Stimulated activated CD8-positive, alpha-beta memory T cell treated with anti-CD3 and anti-CD28 coated beads, Interleukin-2, amount 100 ng/mL, for 1 hour (primary cell): ENCODE measurements at places on chromosomes 3 and 15.

GRCh38 chr15:40053831-40054604 lies 15.0 kb upstream of the SRP14 start:
- no peak for DNase-seq

DNA sequence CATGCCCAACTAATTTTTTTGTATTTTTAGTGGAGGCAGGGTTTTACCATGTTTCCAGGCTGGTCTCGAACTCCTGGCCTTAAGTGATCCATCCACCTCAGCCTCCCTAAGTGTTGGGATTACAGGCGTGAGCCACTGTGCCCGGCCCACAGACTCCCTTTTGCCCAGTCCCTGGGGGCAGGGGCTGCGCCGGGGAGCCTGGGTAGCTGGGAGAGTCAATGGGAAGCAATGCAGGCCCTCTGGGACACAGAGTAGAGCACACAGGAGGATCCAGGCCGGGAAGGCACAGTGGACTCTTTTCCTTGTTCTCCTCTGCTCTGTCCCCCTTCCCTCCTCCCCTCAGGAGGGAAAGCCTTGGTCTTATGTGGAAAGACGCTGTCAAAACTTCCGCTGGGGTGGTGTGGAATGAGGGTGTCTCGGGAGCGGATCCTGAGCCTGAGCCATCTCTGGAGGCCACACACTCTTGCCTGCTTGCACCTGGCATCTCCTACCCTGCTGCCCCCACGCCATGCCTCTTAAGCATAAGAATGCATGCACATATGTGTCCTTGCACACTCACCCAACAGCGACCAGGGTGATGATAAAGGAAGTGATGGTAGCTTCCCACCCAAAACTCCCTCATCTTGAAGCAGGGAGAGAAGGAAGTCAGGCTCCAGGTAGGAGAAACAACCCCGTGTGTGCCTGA lies 11.9 kb upstream of the PRKCD start:
- no peak for DNase-seq

DNA sequence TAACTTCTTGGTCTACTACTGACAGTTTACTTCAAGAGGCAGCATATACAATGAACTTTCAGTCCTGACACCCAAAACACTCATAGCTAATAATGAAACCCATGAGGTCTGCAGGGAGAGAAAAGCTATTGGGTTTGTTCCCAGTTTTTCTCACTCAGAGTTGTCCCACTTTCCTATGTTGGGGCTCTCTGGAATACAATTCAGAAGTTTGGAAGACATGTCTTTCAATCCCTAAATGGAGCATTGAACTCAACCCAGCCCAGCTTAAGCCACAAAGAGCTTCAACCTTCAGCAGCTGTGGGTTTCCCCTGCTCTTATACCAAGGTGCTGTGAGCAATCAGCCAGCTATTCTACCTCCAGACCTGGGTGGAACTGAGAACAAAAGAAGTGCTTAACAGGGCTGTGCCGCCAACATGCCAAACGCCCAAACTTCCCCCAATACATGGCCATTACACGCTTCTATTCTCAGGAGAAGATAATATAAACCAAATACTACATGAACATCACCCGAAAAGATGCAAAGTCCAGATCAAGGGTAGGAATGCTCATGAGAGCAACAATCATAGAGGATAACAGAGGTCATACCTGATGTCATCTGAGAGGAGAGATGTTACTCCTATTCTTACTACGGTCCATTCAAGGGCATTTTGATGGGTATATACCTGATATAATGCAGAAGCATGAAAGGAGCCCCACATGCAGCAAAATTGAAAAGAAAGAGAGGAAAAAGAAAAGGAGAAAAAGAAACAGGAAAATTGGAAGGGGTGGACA lies 131.2 kb upstream of the TGFBR2 start:
- DNase-seq: no peak

GRCh38 chr3:163468531-163469335 lies 1609.6 kb downstream of the SI start:
- DNase-seq: no peak

DNA sequence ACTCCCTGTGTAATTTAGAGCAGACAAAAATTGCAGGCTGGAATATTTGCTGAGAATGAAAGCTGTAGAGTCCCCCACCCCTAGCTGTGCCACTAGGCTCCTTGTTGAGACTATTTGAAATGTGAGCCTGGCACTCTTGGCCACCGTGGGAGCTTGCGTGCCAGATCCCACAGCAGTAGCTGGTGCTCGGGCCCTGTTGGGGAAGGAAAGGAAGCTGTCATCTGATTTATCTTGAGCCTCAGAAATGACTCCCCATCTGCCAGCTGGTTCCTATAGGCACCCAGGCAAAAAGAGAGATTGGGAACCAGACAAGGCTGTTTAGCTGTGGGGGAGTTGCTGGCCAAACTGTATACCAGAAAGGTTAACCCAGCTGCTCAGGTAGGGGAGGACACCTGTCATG lies 23.4 kb upstream of the CLEC3B start:
- DNase-seq: no peak

- no peak for DNase-seq
Observed at GRCh38 chr3:113783980-113784379, 37.1 kb downstream of the ATP6V1A start.

DNA sequence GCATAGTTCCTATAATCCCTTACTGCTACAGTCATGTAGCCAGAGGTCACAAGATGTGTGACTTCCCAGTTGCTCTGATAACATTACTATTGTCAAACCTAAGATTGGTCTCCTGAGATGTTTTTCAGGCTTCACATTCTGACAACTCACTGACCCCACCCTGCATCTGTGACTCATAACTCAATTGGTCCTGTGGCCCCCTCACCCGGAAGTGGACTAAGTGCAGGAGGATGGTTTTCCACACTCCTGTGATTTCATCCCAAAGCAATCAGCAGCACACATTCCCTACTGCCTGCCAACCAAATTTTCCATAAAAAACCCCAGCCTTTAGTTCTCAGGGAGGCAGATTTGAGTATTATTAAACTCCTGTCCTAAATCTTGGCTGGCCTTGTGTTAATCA lies 564.9 kb upstream of the ZNF385D start:
- DNase-seq: no peak

- no peak for DNase-seq
Observed at GRCh38 chr3:82165266-82165665, 403.8 kb upstream of the GBE1 start.

GRCh38 chr15:34262362-34262761 lies 37.5 kb downstream of the EMC4 start:
- DNase-seq: no peak

DNA sequence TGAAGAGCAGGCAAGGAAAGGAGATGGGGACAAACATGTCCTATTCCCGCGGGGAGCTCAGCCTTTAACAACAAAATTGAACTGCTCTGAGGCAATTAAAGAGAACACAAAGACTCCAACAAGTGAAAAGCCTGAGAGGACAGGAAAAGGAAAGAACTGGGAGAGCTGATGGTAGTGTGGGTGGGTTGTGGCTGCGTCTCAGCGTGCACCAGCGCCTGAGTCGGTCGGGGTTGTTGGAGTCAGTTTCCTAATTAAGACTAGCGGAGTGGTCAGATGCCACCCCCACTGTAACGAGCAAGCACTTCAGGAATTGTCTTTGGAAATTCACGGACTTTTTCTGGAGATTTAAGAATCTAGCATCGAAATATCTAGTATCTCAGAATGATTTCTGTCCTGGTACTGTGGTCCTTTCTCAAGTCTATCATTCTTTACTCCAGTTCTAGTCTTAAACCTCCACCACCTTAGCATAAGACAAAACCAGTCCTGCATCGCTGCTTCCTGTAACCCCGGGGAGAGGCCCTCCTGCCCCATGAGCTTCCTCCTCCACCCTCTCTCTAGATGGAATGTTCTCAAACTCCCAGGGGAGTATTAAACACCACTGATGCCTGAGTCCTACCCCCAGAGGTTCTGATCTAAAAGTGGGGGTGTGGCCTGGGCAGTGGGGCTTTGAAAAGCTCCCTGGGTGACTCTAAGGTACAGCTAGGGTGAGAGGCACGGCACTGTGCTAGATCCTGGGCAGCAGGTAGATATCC lies 104.0 kb downstream of the CYP19A1 start:
- no peak for DNase-seq
